ENCODE measurements at places on chromosomes 3 and 15.

DNA sequence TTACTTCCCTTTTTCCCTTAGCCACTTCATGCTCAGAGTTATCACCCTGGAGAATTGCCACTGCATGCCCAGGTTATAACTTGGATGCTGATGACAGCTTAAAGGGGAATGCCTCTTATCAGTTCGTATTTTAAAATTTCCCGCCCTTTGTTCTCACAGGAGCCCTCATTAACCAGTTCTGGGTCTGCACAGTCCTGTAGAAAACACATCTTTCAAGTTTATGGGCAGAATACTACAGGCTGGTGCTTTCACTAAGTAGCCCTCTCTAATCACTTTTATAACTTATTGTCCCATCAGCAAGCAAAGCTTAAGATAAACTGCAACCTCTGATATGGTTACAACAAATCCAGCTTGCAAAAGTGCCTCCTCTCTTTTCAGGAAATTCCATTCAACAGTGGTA lies 587.3 kb upstream of the UBE2E2 start:
- DNase-seq = no peak

- DNase-seq = no peak
These were observed 725.5 kb upstream of the ARRDC4 start for GRCh38 chr15:97234851-97235610.

DNA sequence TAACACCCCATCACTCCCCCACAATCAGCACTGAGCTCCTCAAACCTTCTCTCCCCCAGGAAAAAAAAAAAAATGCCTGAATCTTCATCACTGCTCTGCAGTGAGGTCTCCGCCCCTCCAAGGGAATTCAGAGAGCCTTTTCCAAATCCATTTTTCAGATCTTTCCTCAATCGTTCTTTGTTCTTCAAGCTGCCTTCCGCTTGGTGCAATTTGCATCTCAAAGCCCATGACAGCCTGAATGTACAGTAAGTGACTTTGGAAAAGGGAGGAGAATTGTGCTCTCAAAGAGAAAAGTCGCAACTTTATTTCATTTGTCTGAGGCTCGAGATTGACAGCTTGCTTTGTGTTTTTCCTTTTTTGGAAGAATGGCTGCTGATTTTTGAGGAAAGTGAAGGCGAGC lies 75.0 kb downstream of the CORO2B start:
- no peak for DNase-seq

GRCh38 chr3:29591579-29591978 lies 310.7 kb downstream of the RBMS3 start:
- no peak for DNase-seq

DNA sequence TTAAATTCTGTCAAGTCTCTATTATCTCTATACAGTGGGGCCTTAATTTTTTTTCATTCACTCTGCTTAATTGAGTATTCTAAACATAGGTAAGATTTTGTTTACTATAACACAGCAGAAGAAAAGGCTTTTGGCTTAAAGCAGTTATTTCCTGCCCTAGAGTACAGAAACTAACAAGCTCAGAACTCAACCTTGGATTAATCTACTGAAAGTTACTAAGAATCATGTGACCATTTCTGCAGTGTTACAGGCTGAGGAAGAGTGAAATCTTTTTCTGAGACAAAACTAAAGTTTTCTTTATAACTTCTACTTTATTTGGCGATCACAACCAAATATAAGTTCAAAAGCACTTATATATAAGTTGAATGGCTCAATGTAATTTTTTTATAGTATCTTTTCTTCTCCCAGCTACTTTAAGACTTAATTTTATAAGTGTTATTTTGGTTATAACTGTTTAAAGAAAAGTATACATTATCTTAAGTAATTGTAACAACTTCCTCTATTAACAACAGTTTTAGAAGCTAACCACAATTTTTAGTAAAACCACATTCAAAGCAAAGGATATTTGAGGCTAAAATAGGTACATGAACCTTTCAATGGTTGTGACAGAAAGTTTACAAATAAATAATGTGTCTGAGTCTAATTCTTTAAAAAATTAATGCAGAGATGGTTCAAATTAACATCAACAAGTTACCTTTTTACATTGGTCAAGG lies 240.6 kb upstream of the NAALADL2 start:
- no peak for DNase-seq

GRCh38 chr15:78052545-78052944 lies 25.0 kb downstream of the TBC1D2B start:
- no peak for DNase-seq

DNA sequence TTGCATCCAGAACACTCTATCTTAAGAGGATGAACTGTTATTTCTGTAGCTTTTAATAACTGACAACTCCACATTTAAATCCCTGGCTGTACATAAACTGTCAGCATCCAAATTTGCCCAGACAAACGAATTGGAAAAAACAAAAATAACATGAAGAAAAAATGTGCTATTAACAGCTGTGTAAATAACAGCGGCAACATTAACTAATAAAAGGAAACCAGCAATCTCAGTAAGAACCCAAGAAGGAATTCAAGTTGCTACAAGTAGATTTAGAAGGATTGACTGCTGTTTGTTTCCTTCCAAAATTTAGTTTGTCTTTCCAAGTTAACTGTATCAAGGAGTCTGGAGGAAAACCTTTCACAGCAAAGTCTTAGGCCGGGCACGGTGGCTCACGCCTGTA lies 550.6 kb upstream of the MDFIC2 start:
- DNase-seq = no peak

GRCh38 chr15:90512981-90513380 lies 16.7 kb upstream of the CRTC3 start:
- DNase-seq = no peak

All from stimulated activated CD4-positive, alpha-beta T cell treated with anti-CD3 and anti-CD28 coated beads, TNF-alpha, amount 100 ng/mL, for 1 hour (primary cell).